Activated CD8-positive, alpha-beta memory T cell treated with anti-CD3 and anti-CD28 coated beads, Interleukin-2, amount 10 ng/mL, durations not matched to agents 7 days and 5 days (primary cell): ENCODE measurements at places on chromosomes 13 and 19. TPM values are rescaled to one million over a fixed set of nuclear protein-coding genes. Genes with fewer than 3 reads are reported as not detected.

The GCDH gene
- 46.1 TPM for total RNA-seq

The ZSCAN4 gene
- total RNA-seq: not detected

The SIAH3 gene
- not detected for total RNA-seq

GRCh38 chr19:11496391-11497163 is 9.1 kb downstream of the ZNF653 start:
- H3K36me3 ChIP-seq: peaks cover 2% of the 10 kb centered on the region
- no peaks in the 10 kb centered on the region for H3K27me3 ChIP-seq
- DNase-seq: peak; percentile 71
- no peak overlapping the region for H3K27ac ChIP-seq
- no peaks in the 10 kb centered on the region for H3K4me1 ChIP-seq

The RASL11A gene
- total RNA-seq: 0.70 TPM

DNA sequence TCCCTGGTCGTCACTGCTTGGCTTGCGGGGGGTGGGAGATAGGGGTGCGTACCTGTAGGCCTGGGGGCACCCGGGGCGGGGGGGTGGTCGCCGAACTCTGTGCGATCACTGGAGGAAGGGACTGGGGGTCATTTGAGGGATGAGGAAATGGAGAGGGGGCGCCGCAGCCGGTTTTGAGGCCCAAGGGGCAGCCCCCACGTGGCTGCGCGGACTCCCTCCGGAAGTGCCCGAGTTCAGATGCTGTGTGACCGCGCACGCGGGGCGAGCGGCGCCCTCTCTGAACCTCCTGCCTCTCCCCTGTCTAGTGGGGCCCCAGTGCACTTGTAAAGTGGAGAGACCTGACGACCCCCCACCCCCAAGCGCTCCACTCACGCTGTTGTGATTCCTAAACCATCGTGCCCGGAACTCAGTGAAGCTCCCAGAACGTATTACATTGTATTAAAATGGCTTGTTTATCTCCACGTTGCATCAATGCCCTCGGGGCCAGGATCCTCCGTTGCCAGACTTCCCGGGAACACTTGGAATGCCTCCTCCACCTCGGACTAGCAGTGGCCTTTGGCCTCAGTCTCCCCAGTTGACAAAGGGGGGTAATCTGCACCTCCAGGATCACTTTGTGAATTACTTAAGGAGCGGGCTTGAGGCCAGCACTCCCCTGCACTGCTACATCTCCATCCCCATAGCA is 3.0 kb upstream of the NANOS3 start:
- H3K27ac ChIP-seq: no peak overlapping the region
- H3K4me1 ChIP-seq: peaks cover 2% of the 10 kb centered on the region
- DNase-seq: no peak
- H3K36me3 ChIP-seq: no peaks in the 10 kb centered on the region
- H3K27me3 ChIP-seq: peaks cover 4% of the 10 kb centered on the region

GRCh38 chr13:49869519-49869918 is 66.6 kb downstream of the SPRYD7 start:
- H3K36me3 ChIP-seq: peaks cover 2% of the 10 kb centered on the region
- peaks cover 4% of the 10 kb centered on the region for H3K27me3 ChIP-seq
- no peak overlapping the region for H3K27ac ChIP-seq

The MCEMP1 gene
- total RNA-seq: not detected

The TEX29 gene
- total RNA-seq: 0.96 TPM

GRCh38 chr19:47190167-47190727 is 40.8 kb downstream of the BBC3 start:
- no peak overlapping the region for H3K4me3 ChIP-seq
- peak; percentile 58 for DNase-seq
- H3K27ac ChIP-seq: peak overlapping the region; percentile 37
- H3K4me1 ChIP-seq: peaks cover 47% of the 10 kb centered on the region
